ENCODE measurements at places on chromosomes 5 and 9.

- no peak for DNase-seq
- peaks cover 5% of the 10 kb centered on the region for H3K4me1 ChIP-seq
- no peaks in the 10 kb centered on the region for H3K27me3 ChIP-seq
Measured at GRCh38 chr9:94147776-94148175, 63.5 kb downstream of the PTPDC1 start.

DNA sequence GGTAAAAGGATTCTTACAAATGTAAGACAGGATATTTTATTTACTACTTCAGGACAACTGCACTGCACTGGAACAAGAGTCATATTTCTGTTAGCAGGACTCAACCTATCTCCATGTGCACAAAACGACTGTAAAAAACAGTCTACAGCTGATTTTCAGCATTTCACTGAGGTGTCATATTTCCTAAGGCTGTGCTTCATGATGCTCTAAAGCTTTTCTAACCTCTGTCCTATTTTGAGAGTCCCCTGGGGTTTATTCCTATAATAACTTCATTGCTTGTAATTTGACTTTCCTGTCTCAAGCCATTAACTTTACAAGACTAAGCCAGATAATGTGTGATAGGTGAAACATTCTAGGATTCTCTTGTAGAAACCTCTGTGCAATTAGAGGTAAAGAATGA, 472.3 kb downstream of the HINT1 start:
- H3K36me3 ChIP-seq: no peaks in the 10 kb centered on the region
- no peak for DNase-seq
- H3K4me1 ChIP-seq: no peaks in the 10 kb centered on the region

DNA sequence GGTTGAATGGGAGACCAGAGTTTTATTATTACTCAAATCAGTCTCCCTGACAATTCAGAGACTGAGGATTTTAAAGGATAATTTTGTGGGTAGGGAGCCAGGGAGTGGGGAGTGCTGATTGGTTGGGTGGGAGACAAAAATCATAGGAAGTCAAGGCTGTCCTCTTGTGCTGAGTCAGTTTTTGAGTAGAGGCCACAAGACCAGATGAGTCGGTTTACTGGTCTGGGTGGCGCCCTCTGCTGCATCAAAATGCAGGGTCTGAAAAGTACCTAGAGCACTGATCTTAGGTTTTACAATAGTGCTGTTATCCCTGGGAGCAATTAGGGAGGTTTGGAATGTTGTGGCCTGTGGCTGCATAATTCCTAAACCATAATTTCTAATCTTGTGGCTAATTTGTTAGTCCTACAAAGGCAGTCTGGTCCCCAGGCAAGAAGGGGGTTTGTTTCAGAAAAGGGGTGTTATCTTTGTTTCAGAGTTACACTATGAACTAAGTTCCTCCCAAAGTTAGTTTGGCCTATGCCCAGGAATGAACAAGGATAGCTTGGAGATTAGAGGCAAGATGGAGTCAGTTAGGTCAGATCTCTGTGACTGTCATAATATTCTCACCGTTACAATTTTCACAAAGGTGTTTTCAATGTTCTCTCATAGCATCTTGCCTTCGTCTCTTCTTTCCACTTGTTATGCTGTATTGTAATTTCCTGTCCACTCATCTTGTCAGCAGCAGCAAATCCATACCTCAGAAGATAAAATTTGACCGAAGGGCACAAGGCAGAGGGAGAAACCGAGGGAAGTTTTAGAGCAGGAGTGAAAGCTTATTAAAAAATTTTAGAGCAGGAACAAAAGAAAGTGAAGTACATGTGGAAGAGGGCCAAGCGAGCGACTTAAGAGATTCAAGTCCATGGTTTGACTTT, 59.2 kb upstream of the CLINT1 start:
- no peak overlapping the region for H3K4me3 ChIP-seq
- no peaks in the 10 kb centered on the region for H3K36me3 ChIP-seq
- H3K27me3 ChIP-seq: no peaks in the 10 kb centered on the region
- DNase-seq: peak; percentile 67

DNA sequence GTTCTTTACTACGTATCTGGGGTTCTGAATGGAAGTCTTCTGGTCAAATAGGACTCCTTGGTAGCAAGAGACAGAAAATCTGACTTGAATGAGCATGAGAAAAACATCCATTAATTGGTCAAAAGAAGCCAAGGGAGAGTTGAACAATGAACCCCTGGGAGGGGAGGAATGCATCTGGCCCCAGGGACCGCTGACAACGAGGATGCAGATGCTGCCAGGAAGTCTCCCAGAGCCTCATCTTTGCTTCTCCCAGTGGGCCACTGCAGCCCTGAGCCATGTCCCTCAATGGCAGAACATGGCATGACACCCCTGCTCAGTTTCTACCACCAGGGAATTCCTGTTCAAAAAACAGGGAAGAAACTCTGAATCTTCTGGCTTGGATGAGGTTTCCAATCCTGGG, 50.5 kb upstream of the ICE1 start:
- H3K36me3 ChIP-seq: no peaks in the 10 kb centered on the region
- no peaks in the 10 kb centered on the region for H3K27me3 ChIP-seq
- no peaks in the 10 kb centered on the region for H3K4me1 ChIP-seq
- H3K4me3 ChIP-seq: no peak overlapping the region
- no peak for DNase-seq

DNA sequence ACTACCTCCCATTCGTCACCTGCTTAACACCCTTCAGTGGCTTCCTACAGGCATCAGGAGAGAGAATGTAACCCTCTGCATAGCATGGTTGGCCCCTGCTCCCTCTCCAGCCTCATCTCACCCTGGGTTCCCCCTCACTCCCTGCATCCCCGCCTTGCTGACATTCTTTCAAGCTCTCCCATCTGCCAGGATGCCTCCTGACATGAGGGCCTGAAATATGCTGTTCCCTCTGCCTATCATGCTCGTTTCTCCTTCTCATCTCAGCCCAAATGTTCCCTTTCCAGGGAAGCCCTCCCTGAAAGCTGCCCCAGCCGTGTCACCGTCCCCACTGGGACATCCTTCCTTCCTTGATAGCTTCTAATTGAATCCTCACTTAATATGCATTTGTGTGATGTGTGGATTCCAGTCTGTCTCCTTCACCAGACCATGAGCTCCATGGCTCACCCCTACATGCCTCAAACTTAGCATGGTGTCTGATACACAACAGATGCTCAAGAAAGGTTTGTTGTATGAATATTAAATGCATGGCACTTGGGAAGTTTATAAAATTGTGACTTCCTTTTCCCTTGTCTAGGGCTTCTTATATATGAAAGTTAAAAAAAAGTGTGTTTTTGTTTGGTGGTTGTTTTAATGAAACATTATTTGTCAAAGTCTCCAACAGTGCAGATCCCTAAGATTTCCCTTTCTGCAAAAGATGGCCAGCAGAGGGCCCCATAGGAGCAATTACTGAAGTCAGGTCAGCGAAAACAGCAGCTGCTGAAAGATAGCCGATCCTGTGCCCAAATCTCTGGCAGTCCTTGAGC, 7.3 kb upstream of the C5orf58 start:
- H3K36me3 ChIP-seq: no peaks in the 10 kb centered on the region
- H3K27me3 ChIP-seq: no peaks in the 10 kb centered on the region
- H3K4me1 ChIP-seq: no peaks in the 10 kb centered on the region
- peak; percentile 88 for DNase-seq

DNA sequence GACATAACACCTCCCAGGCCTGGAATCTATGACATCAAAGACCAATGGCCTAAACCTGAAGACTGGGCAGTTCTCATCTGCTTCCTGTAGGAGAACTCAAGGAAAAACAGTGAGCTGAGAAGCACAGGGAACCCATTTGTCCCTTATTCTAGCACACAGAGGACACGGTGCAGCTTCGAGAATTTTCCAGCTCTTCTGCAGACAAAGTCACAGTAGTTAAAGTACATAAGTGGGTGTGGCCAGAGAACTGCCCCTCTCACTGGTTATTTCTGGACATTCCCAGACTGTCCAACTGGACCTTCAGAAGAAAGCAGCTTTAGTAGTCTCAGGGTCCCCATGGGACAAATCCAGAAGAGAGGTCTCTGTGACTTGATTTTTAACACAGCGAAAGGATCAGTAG, 114.6 kb downstream of the KLHL3 start:
- no peaks in the 10 kb centered on the region for H3K27me3 ChIP-seq
- H3K27ac ChIP-seq: no peak overlapping the region
- no peak overlapping the region for H3K4me3 ChIP-seq
- no peaks in the 10 kb centered on the region for H3K4me1 ChIP-seq

- no peak overlapping the region for H3K27ac ChIP-seq
- peaks cover 17% of the 10 kb centered on the region for H3K4me1 ChIP-seq
- H3K36me3 ChIP-seq: no peaks in the 10 kb centered on the region
- H3K27me3 ChIP-seq: no peaks in the 10 kb centered on the region
Measured at GRCh38 chr9:69382135-69382534, 57.1 kb downstream of the ENTREP1 start.

GRCh38 chr5:38009749-38010358, 170.0 kb upstream of the GDNF start:
- H3K36me3 ChIP-seq: no peaks in the 10 kb centered on the region
- peak; percentile 37 for DNase-seq
- H3K4me3 ChIP-seq: no peak overlapping the region
- H3K4me1 ChIP-seq: no peaks in the 10 kb centered on the region
- no peak overlapping the region for H3K27ac ChIP-seq

DNA sequence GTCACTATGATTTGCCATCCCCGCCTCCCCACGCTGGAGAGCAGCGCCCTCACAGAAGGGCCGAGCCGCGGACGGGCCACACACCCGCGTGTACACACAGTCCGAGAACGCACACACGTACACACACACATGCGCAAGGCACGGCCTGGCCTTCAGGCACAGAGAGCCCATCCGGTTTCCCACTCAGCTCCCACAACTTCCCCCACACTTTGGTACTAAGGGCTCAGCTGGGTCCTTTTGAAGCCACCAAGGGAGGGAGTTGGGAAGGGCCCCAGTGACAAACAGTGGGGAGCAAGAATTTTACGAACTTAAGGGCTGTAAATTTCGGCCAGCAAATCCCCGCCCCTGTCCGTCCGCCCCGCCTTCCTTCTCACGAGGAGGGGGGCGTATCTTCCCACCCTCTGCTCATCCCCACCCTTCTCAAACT, 133.3 kb upstream of the HAND1 start:
- DNase-seq: peak; percentile 47
- H3K27ac ChIP-seq: no peak overlapping the region
- peak overlapping the region; percentile 37 for H3K4me3 ChIP-seq
- H3K36me3 ChIP-seq: no peaks in the 10 kb centered on the region
- peaks cover 13% of the 10 kb centered on the region for H3K4me1 ChIP-seq

- H3K4me3 ChIP-seq: no peak overlapping the region
- H3K36me3 ChIP-seq: peaks cover 10% of the 10 kb centered on the region
- no peak overlapping the region for H3K27ac ChIP-seq
- H3K27me3 ChIP-seq: no peaks in the 10 kb centered on the region
- DNase-seq: peak; percentile 36
- peaks cover 22% of the 10 kb centered on the region for H3K4me1 ChIP-seq
Measured at GRCh38 chr5:55694152-55694830, 17.8 kb downstream of the SLC38A9 start.

- no peaks in the 10 kb centered on the region for H3K4me1 ChIP-seq
- H3K36me3 ChIP-seq: no peaks in the 10 kb centered on the region
- DNase-seq: no peak
- H3K4me3 ChIP-seq: no peak overlapping the region
- no peak overlapping the region for H3K27ac ChIP-seq
- H3K27me3 ChIP-seq: no peaks in the 10 kb centered on the region
Measured at GRCh38 chr9:98378794-98379193, 123.3 kb upstream of the TBC1D2 start.

GRCh38 chr5:157219491-157220271, 39.0 kb downstream of the ITK start:
- H3K27ac ChIP-seq: no peak overlapping the region
- no peaks in the 10 kb centered on the region for H3K4me1 ChIP-seq
- no peak overlapping the region for H3K4me3 ChIP-seq
- no peaks in the 10 kb centered on the region for H3K27me3 ChIP-seq
- DNase-seq: no peak

- H3K4me3 ChIP-seq: no peak overlapping the region
- DNase-seq: no peak
- no peak overlapping the region for H3K27ac ChIP-seq
- no peaks in the 10 kb centered on the region for H3K36me3 ChIP-seq
- H3K4me1 ChIP-seq: peaks cover 44% of the 10 kb centered on the region
Measured at GRCh38 chr5:142016556-142016955, 3.7 kb upstream of the GNPDA1 start.

DNA sequence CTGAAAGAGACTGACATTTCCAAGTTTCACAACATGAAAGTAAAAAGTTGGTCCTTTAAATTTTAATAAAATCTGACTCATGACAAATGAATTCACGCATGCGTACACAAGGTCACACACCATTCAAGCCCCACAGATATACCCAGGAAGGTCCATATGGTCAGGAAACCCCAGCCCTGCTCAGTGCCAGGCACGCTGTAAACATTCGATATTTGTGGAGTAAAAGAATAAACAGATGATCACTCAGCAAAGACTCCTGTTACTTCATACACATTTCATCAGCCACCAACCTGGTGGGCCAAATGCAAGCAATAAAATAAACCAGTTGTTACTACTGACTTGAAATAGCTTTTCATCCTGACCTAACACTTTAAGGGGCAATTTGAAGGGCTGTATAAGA, 158.0 kb upstream of the RETREG1 start:
- no peak overlapping the region for H3K4me3 ChIP-seq
- H3K27me3 ChIP-seq: no peaks in the 10 kb centered on the region
- H3K36me3 ChIP-seq: peaks cover 42% of the 10 kb centered on the region
- H3K4me1 ChIP-seq: no peaks in the 10 kb centered on the region
- no peak overlapping the region for H3K27ac ChIP-seq

GRCh38 chr5:149605998-149606724, 24.9 kb downstream of the ARHGEF37 start:
- peak overlapping the region; percentile 35 for H3K27ac ChIP-seq
- peak; percentile 75 for DNase-seq
- H3K27me3 ChIP-seq: no peaks in the 10 kb centered on the region
- peaks cover 64% of the 10 kb centered on the region for H3K4me1 ChIP-seq

DNA sequence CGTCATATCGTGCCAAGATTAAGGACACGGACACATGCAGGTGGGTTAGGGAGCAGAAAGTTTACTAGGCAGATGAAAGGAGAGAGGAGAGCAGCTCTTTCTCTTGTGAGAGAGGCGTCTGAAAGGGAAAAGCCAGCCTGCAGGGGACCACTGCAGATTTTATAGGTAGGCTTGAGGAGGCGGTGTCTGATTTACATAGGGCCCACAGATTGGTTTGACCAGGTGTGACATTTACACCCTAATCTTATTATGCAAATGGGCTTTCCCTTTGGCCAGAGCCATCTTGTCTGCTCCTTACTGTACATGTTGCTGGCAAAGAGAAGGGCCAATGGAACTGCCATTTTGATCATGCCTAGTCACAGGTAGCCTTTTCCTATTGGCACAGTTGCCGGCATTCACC, 137.2 kb upstream of the TAF11L2 start:
- H3K36me3 ChIP-seq: no peaks in the 10 kb centered on the region
- H3K27me3 ChIP-seq: no peaks in the 10 kb centered on the region
- DNase-seq: no peak

DNA sequence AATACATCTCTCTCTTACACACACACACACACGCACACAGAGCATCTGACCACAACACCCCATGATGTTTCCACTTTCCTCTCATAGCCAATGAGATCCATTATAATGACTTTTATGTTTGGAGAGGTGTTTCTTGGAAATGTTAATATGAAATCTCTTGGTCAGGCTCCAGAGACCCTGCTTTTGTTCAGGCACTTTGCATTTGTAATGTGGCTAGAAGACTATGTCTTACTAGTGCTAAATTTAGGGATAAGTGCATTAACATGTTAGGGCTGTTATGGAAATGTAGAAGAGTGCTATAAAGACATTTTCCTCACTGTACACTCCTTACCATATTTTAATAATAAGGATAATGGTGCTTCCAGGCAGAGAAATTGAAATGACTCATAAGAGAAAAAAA, 3.8 kb downstream of the CDH9 start:
- DNase-seq: no peak
- no peak overlapping the region for H3K27ac ChIP-seq
- no peaks in the 10 kb centered on the region for H3K4me1 ChIP-seq
- no peaks in the 10 kb centered on the region for H3K27me3 ChIP-seq

GRCh38 chr5:181218795-181219124, 4.3 kb upstream of the TRIM41 start:
- H3K4me1 ChIP-seq: peaks cover 48% of the 10 kb centered on the region
- no peaks in the 10 kb centered on the region for H3K36me3 ChIP-seq

Measured in stomach (tissue), 19 donors.